ENCODE measurements at places on chromosomes 7 and 10. TPM values are rescaled to one million over a fixed set of nuclear protein-coding genes. Genes with fewer than 3 reads are reported as not detected.

GRCh38 chr10:69416695-69417094 lies at the start of gene TACR2:
Gene TACR2, minus strand, starts transcription at chr10:69416918. Its CDS starts 595 bp downstream, at chr10:69416323.
- DNase-seq: no peak
- peaks cover 21% of the 10 kb centered on the region for H3K27me3 ChIP-seq
- H3K36me3 ChIP-seq: no peaks in the 10 kb centered on the region
- H3K27ac ChIP-seq: no peak within 1 kb of the TSS

DNA sequence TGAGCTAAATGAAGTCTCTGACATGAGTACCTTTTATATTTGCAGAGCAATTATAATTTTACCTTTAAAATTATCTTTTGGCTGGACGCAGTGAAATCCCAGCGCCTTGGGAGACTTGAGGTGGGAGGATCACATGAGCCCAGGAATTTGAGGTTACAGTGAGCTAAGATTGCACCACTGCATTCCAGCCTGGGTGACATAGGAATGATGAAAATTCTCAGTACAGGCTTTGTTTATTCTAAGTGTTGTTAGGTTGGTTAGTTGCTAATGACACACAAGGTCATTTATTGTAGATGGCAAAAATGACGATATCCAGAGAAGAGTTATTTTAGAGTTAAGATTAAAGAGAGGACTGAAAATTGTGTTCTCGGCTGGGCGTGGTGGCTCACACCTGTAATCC lies 87.6 kb downstream of the XRCC2 start:
- no peaks in the 10 kb centered on the region for H3K27me3 ChIP-seq
- no peaks in the 10 kb centered on the region for H3K4me1 ChIP-seq
- DNase-seq: no peak
- no peak overlapping the region for H3K27ac ChIP-seq
- no peaks in the 10 kb centered on the region for H3K36me3 ChIP-seq
- H3K4me3 ChIP-seq: no peak overlapping the region

The DMTF1 gene
- polyA plus RNA-seq: 47.1 TPM

GRCh38 chr7:27237735-27238334 lies 4.8 kb upstream of the EVX1 start:
- DNase-seq: no peak
- H3K4me1 ChIP-seq: peaks cover 24% of the 10 kb centered on the region
- H3K36me3 ChIP-seq: no peaks in the 10 kb centered on the region
- H3K27ac ChIP-seq: no peak overlapping the region

DNA sequence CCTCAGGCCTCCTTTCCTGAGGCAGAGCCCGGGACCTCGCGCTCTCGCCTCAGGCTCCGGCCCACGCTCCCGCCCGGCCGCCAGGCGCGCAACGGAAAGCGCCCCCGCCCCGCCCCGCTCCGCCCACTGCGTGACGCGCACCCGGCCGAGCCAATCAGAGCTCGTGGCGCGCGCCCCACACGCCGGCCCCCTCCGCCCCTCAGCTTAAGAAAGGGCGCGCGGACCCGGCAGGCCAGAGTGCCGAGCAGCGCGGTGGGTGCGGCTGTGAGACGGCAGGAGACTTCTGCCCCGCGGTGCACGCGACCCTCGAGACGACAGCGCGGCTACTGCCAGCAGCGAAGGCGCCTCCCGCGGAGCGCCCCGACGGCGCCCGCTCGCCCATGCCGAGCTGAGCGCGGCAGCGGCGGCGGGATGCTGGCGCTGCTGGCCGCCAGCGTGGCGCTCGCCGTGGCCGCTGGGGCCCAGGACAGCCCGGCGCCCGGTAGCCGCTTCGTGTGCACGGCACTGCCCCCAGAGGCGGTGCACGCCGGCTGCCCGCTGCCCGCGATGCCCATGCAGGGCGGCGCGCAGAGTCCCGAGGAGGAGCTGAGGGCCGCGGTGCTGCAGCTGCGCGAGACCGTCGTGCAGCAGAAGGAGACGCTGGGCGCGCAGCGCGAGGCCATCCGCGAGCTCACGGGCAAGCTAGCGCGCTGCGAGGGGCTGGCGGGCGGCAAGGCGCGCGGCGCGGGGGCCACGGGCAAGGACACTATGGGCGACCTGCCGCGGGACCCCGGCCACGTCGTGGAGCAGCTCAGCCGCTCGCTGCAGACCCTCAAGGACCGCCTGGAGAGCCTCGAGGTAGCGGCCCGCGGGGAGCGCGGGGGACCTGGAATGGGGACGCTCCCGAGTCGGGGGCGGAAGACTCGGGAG lies at the start of gene NPTX2:
NPTX2 (plus strand) TSS at position 235 of the 909 bp plus-strand sequence; CDS start at position 412, 177 bp downstream.
- H3K4me3 ChIP-seq: peak within 1 kb of the TSS; percentile 81
- DNase-seq: no peak
- H3K36me3 ChIP-seq: no peaks in the 10 kb centered on the region
- H3K27ac ChIP-seq: no peak within 1 kb of the TSS
- H3K4me1 ChIP-seq: peaks cover 9% of the 10 kb centered on the region
- H3K27me3 ChIP-seq: peaks cover 66% of the 10 kb centered on the region

The MSMB gene
- polyA plus RNA-seq: not detected

DNA sequence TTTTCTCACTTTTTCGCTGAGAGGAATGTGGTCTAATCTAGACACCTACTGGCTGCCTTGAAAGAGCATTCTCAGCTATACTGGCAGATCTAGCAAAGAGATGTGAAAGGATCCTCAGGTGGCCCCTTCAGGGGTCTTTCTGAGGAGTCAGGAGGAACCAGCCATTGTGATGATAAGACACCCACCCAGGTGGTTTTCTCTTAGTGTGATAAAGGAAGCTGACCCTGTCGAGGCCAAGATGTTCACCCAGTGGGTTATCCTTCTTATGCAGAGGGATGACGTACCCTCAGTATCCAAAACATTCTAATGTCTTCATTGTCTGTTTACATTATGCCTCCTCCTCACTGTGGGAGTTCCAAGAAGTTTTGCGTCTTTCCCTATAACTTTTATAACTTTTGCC lies 98.3 kb upstream of the LRGUK start:
- no peak overlapping the region for H3K27ac ChIP-seq
- no peaks in the 10 kb centered on the region for H3K27me3 ChIP-seq
- peaks cover 8% of the 10 kb centered on the region for H3K36me3 ChIP-seq
- H3K4me1 ChIP-seq: no peaks in the 10 kb centered on the region
- H3K4me3 ChIP-seq: no peak overlapping the region

GRCh38 chr7:120898715-120899499 lies 41.0 kb upstream of the TSPAN12 start:
- peaks cover 27% of the 10 kb centered on the region for H3K27me3 ChIP-seq
- no peak overlapping the region for H3K27ac ChIP-seq
- DNase-seq: no peak
- no peaks in the 10 kb centered on the region for H3K4me1 ChIP-seq
- H3K4me3 ChIP-seq: no peak overlapping the region
- no peaks in the 10 kb centered on the region for H3K36me3 ChIP-seq

DNA sequence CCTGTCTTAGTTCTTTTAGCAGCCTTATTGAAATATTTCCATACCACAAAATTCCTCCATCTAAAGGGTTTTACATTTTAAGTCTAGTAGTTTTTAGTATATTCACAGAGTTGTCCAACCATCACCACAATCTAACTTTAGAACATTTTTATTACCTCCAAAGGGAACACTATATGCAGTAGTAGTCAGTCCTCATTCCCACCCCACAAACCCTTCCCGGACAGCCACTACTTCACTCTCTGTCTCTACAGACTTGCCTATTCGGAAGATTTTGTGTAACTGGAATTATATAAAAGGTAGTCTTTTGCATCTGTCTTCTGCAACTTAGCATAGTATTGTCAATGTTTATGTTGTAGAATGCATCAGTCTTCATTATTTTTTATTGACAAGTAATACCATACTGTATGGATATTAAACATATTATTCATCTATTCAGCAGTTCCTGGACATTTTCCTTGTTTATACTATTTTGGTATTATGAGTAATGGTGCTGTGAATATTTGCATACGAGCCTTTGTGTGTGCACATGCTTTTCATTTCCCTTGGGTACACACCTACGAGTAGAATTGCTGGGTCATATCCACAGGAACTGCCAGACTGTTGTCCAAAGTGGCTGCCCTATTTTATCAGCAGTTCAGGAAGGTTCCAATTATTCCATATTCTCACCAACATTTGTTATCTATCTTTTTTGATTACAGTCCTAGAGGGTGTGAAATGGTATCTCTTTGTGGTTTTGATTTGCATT lies 60.9 kb upstream of the LANCL2 start:
- H3K4me1 ChIP-seq: no peaks in the 10 kb centered on the region
- no peak overlapping the region for H3K4me3 ChIP-seq
- H3K27ac ChIP-seq: no peak overlapping the region
- DNase-seq: no peak
- no peaks in the 10 kb centered on the region for H3K36me3 ChIP-seq
- peaks cover 25% of the 10 kb centered on the region for H3K27me3 ChIP-seq

The CFAP70 gene
- polyA plus RNA-seq: not detected

The AMPH gene
- not detected for polyA plus RNA-seq

DNA sequence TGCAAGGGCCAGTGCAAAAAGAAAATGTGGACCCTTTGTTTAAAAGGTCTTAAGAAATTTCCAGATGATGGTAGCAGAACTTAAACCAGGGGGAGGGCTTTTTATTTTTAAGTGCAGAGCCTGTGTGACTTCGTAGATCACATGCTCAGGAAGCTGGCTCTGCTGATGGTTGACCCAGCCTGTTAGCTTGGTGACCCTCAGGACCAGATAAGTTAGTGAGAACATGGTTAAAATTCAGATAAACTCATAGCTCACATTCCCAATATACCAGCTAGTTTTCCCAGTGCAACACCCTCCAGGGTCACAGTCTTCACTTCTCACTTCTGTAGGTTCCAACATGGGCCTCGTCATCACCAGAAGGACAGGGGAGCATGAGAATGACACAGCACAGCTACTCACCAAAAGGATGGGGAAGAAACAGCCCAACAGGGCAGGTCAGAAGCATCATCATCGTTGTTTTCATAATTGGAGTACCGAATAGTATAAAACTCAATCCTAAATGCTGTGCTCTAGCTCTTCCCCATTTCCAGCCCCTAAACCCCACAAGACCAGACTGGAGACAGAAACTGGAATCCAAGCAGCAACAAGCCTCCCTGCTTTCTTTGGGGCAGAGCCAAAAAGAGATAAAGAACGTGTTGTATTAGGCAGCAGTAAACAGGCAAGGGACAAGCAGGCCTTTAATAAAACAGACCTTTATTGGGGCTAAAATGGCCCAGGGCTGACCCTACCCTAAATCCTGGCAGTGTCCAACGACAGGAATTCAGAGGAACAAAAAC lies 102.2 kb upstream of the ANKRD1 start:
- no peaks in the 10 kb centered on the region for H3K36me3 ChIP-seq
- H3K27ac ChIP-seq: peak overlapping the region; percentile 12
- H3K4me1 ChIP-seq: peaks cover 10% of the 10 kb centered on the region
- no peak for DNase-seq
- no peaks in the 10 kb centered on the region for H3K27me3 ChIP-seq
- no peak overlapping the region for H3K4me3 ChIP-seq

DNA sequence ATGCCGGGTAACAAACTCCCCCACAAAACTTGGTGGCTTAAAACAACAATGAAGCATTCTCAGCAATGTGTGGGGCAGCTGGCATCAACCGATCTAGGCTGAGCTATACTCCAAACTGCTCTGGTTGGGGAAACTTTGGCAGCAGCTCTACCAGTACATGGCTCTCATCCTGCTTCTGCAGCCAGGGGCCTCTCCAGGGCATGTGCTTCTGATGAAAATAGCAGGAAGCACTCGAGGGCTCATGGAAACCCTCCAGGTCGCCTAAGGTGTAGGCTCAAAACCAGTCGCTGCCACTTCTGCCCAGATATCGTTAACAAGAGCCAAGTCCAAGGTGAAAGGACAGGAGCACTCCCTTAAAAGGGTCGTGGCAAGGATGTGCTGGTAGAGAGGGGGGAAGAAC lies 134.1 kb downstream of the TEX36 start:
- H3K27ac ChIP-seq: no peak overlapping the region
- H3K36me3 ChIP-seq: no peaks in the 10 kb centered on the region
- H3K4me3 ChIP-seq: no peak overlapping the region
- H3K27me3 ChIP-seq: peaks cover 22% of the 10 kb centered on the region

The PRKAR2B gene
- 1.8 TPM for polyA plus RNA-seq

DNA sequence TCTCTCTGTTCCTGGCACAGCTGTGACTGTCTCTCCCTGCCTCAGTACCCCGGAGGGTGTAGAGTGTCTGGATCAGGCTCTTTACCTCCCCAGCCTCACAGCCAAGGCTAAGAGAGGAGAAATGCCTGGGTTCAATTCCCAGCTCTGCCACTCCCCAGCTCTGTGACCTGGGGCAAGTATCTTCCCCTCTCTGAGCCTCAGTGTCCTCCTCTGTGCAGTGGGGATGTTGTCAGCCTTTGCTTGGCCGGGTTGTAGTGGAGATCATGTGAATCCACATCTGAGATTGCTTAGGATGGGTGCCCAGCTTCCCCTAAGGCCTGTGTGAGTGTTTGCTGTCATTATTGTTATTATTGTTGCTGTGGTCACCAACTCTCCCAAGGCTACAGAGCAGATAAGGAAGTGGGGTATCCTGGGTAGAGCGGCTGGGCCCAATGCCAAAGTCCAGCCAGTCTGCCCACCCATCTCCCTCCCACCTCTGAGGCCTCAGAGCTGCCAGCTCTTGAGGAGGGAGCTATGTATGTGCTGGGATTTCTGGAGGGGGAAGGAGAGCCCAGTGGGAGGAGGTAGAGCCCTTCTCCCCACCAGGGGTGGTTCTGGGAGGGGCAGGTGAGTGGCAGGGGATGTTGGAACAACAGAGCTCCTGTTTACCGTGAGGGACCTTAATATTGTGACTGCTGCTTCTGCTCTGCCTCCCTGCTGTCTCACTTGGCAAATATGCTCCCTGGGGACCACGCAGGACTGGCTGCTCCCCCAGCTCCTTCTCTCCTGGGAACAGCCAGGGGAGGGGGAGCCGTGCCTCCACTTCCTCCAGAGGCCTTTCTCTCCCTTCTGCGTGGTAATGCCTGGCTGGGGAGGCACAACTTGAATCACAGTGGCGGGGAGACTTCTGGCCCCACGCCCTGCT lies 170.5 kb downstream of the RPS24 start:
- H3K4me3 ChIP-seq: no peak overlapping the region
- no peaks in the 10 kb centered on the region for H3K36me3 ChIP-seq
- no peak overlapping the region for H3K27ac ChIP-seq
- DNase-seq: no peak
- no peaks in the 10 kb centered on the region for H3K4me1 ChIP-seq

GRCh38 chr10:131650169-131650705 lies 250.6 kb upstream of the PPP2R2D start:
- H3K4me3 ChIP-seq: no peak overlapping the region
- no peak overlapping the region for H3K27ac ChIP-seq
- H3K27me3 ChIP-seq: peaks cover 41% of the 10 kb centered on the region
- no peaks in the 10 kb centered on the region for H3K36me3 ChIP-seq
- DNase-seq: no peak
- H3K4me1 ChIP-seq: peaks cover 8% of the 10 kb centered on the region

GRCh38 chr10:75000748-75001321 lies 110.6 kb upstream of the SAMD8 start:
- no peaks in the 10 kb centered on the region for H3K27me3 ChIP-seq
- H3K36me3 ChIP-seq: peaks cover 14% of the 10 kb centered on the region
- peaks cover 35% of the 10 kb centered on the region for H3K4me1 ChIP-seq
- DNase-seq: peak; percentile 40

The GRID1 gene
- polyA plus RNA-seq: not detected

Measured in naive B cell (primary cell).